ENCODE measurements at places on chromosomes 6 and 20.

DNA sequence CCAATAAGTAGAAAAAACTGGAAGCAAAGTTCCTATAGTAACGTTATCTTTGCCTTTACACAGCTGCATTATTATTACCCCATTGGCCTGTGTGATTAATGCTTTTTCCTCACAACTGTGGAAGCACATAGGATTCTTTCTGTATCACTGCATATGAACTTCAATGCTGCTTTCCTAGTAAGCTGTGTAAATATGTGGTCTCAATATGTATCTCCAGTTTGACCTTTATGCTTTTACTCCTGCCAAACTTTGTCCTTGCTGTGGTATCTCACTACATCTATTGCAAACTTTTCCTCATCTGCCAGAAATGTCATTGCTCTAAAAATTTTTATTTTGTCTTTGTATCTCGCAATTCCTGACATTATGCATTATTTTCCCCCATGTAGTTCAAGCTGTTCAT, 168.6 kb downstream of the ZFAND3 start:
- no peak for DNase-seq

GRCh38 chr20:20732641-20733040, 20.2 kb upstream of the RALGAPA2 start:
- no peak for DNase-seq

DNA sequence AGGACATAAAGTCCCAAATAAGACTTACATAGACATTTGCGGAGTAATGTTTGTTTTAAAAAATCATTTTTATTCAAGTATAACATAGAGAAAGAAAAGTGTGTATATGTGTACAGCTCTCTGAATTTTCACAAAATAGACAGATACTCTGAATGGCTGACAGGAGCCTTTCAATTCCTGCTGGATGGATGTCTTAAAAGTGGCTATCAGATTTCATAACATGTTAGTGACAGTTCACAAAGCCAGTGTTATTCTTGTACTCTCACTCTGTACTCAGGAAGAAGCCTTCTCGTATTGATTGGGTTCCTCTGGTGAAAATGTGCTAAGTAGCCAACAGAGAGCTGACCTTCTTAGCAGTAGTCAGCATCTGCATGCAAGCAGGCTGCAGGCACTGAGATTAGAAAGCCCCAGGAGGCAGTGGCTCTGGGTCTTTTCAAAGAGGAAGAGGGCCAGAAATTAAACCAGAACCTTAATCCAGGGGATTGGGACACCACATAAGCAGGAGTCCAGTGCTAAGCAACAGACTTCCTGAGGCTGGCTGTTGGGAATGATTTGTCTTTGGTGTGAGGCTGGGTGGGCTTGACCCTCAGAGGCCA, 19.7 kb downstream of the SLC17A4 start:
- DNase-seq = no peak

- no peak for DNase-seq
These were observed 19.9 kb downstream of the SLC13A3 start for GRCh38 chr20:46631212-46631869.

DNA sequence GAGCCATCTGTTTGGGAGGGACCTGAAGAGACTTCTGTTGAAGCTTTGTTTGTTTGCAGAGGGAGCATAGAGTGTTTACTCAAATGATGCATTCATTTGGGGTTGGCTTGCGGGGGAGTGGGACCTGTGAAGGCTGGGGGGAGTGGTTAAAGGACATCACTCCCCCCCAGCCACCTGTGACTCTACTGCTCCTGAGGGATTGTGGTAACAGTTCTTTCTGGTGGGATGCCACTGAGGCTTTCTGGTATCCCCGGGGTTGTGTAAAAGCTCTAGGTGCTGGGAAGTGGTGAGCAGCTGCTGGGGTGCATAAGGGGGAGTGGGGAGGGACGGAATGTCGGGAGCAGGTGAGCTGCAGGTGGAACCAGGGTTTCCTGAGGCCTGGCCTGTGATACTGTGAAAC, 239.2 kb upstream of the QKI start:
- no peak for DNase-seq

GRCh38 chr20:48945840-48946514, 24.5 kb downstream of the ARFGEF2 start:
- no peak for DNase-seq

- DNase-seq = no peak
These were observed 98.1 kb upstream of the AKAP12 start for GRCh38 chr6:151141685-151142084.

- DNase-seq = no peak
These were observed 2.6 kb upstream of the MRGBP start for GRCh38 chr20:62793757-62794006.

- DNase-seq = no peak
These were observed 165.4 kb upstream of the CHD6 start for GRCh38 chr20:41783423-41784208.

DNA sequence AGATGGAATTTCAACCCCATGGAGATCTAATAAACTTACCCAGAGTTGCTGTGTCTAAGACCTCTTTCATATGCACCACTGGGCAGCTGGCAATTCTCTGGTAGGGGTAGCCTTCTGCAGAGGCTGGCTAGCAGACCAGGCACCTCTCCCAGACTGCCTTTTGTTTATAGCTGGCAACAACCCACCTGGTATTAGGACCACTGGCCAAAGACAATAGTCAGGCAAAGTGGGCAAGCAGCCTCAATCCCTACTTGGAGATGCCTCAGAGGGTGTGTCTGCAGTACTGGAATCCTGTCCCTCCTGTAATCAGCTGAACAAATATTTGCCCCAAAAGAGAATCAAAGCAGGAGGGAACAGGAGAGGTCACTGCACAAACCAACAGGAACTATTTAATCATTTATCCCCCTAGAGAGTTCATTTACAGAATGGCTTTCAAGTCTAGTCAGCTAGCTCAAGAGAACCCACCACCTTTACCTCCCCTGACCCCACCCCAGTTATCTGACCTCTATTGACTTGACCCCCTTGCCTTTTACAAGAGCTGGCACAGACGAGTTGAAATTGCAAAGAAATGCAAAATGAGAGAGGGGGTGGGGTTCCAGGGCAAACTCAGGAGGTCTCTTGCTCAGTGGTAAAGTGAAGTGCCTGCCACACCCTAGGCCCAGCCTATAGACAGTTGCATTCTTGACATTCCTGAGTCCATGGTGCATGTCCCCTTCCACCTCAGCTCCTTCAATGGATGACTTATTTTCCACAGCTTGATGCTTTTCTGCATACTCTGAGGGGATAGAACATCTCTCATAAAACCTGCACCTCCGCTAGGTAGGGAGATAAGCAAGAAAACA, 2.8 kb downstream of the BCL2L1 start:
- no peak for DNase-seq

DNA sequence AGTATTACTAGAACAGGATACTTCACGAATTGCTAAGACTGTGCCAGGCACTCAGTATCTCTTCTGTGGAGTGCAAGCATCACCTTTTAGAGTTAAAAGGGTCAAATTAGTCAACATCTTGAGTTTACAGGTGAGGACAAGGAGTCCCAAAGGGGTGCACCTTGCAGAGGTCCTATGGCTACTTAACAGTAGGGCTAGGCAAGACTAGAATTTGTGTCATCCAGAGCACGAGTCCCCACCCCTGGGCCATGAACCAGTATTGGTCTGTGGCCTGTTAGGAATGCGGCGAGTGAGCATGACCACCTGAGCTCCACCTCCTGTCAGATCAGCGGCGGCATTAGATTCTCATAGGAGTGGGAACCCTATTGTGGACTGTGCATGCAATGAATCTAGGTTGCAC, 10.5 kb upstream of the DSTN start:
- DNase-seq = no peak

DNA sequence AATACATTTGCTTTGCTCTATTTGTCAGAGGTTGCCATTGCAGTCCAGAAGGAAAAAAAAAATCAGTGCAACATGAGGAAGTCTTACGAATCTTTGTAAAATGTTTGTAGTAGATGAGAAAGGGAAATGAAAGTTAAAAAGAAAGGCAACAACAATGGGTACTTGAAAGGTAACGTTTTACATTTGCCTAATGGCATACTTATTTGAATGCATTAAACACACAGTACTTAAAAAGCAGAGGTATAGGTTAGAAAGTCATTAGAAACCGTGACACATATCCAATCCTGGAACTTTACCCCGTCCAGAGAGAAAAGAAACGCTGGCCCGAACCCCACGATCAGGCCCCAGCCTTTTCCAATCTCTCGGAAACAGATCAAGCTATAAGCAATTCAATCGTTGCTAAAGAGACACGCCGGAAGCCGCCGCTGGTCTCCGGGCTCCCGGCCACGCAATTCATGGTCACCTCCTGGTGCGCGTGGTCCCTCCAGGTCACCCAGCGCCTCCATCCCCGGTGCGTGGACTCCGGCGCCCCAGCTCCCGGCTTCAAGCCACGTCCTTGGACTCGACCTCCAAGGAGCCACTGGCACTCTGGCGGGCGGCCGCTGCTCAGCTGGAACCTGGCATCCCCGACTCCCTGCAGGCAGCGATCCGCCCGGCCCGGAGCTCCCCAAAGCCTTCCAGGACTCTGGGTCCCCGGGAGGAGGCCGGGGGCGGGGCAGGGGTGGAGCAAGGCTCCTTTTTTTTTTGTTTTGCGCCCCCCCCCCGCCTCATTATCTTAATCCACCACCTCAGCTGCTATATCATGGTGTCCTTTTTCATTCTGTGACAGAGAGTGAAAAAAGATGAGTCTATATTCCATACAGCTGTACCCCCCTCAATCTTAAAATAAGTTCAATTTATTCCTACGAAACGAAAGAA, at the start of gene SLC18B1:
Gene SLC18B1 (minus strand): TSS at position 687 of the 918 bp plus-strand sequence. CDS start 181 bp downstream, at position 506.
- DNase-seq = peak; percentile 41

GRCh38 chr6:68013780-68014515, 621.1 kb upstream of the ADGRB3 start:
- no peak for DNase-seq

DNA sequence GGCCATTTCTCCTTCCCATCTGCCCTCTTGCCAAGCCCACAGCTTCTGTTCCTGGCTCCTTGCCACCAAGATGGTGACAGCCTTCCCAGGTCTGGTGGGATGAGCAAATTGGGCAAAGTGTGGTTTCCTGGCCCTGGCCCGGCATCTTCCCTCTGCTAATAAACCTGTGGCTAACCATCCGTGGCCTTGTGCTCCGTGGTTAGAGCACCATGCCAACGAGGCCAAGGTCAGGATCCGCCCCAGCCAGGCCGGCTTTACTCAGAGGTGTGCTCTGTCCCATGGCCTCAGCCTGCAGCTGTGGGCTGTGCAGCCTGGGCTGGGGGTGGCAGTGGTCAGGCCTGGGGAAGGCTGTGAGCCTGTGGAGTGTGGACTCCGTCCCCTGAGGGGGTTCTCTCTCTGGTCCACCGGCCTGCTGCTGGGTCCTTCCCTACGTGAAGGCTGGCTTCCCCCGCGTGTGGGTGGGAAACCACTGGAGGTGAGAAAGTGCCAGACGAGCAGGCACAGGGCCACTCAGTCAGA, 117.4 kb downstream of the VEGFA start:
- no peak for DNase-seq

DNA sequence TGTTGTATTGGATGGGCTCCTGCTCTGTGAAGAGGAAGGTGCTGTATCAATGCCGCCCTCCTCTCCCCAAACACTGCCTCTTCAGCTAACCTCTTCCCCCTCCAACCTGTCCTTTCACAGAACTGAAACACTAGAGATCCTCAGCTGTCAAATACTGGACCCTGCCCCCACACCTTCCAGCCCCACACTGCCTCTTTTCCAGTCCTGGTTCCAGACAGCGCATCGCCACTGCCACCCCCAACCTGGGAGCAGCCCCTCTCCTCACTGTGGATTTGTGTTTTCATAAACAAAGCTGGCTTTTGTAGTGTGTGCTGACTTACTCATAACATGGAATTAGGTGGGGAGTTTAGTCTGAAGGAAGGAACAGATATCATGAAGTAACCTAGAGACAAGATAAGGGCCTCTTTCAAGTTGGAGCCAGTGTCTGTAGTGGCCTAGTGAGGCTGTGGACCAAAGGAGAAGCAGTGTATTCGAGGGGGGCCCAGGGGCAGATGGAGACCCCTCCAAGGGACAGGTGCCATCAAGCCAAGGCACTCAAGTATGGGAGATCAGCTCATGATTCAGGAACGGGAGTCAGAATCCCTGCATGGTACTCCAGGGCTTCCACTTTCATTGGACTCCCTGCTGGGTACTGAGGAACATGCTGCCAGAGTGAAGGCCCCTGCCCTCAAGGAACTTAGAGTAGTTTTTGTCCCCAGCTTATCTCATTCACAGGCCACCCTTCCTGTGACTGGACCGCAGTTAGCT, 2.1 kb downstream of the SCUBE3 start:
- DNase-seq = no peak

DNA sequence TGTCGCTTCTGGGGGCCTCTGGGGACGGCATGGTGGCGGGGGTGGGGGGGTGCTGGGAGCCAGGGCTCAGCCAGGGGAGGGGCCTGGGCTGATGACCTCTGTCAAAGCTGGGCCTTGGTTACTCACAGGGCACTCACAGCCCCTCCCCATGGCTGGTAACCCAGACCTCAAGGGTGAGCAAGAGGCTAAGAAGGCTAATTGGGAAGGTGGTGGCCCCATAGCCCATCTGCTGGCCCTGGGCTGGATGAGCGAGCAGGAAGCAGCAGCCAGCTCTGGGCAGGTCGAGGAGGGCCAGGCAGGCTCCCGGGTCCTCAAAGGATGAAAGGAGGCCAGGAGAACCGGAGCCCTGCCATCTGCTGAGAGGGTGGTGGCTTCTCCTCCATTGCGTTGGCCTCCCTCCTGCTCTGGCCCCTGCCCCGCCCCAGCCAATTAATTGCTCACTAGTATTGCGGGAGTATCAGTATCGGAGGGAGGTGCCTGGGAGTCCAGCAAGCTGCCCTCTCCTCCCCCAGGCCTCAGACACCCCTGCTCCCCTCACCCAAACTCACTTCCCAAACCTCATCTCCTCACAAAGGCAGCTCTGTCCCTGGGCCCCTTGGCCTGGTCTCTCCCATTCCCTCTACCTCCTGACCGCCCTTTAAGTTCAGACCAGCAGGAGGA, 1.0 kb upstream of the CDSN start:
- DNase-seq = no peak

DNA sequence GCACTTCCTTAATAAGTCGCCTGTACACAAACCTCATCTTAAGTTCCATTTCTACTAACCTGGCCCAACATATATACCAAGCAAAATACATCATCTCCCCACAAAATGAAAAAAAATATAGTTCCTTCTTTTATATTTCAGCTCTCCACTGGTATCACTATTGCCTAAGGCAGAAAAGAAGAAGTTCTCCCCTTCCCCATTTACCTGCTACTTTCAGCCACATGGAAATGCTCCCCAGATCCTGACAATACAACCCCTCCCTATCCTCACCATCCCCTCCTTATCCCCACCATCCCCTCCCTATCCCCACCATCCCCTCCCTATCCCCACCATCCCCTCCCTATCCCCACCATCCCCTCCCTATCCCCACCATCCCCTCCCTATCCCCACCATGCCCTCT, 175.7 kb downstream of the LINC00237 start:
- DNase-seq = no peak
